Activated naive CD8-positive, alpha-beta T cell treated with anti-CD3 and anti-CD28 coated beads, Interleukin-2, amount 50 U/mL, for 24 hours (primary cell): ENCODE measurements at places on chromosomes 6 and 20.

- no peak for DNase-seq
Measured at GRCh38 chr6:24240943-24241342, 114.9 kb downstream of the NRSN1 start.

GRCh38 chr20:35040646-35041045 is 52.0 kb downstream of the TRPC4AP start:
- no peak for DNase-seq

DNA sequence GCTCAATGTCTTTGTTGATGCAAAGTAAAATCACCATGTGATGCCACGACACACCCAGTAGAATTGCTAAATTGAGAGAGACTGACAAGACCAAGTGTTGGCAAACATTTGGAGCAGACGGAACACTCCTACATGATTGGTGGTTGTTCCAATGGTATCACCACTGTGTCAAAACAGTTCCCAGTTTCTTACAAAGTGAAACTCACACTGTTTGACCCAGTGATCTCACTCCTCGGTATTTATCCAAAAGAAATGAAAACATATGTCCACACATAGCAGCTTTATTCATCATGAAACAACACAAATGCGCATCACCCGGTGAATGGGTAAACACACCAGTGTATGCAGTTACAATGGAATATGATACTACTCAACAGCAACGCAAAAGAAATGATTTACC is 74.0 kb upstream of the SULF2 start:
- no peak for DNase-seq

DNA sequence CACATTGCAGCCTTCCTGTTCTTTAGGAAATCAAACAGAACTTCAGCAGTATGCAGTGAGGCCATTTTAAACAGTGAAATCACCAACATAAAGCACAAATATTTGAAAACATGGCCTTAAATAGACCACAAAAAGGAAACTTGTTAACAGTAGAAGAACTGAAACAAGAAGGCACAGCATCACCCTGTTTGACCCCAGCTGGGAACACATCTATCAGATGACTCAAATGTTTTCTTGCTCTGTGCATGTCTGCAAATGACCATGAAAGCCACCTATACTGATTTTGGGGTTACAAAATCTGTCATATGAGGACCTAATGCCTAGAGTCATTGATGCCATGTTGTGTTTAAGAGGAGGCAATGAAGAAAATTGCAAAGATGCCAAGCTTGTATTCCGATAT is 123.8 kb upstream of the ADGRF1 start:
- no peak for DNase-seq

DNA sequence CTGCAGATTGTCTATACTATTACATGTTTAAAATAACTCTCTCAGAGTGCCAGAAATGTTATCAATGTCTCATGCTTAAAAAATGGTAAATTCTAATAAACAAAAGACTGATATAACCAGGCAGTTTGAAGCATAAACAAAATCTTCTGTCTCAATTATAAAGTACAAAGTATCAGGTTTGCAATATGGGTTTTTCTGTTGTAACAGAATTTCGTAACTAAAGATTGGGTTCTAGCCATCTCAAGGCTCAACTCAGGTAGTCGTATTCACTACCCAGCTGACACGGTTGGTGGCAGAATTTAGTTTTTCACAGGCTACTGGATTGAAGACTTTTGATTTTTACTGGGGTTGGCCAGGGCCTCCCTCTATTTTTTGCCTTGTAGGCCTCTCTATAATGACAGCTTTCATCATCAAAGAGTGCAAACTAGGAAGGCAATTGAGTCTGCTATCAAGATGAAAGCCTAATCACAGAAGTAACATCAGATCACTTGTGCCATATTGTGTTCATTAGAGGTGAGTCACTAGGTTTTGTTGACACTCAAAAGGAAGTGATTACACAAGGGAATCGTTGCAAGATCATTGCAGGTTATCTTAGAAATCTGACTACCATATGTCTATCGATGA is 3.6 kb downstream of the CYP39A1 start:
- DNase-seq = no peak

DNA sequence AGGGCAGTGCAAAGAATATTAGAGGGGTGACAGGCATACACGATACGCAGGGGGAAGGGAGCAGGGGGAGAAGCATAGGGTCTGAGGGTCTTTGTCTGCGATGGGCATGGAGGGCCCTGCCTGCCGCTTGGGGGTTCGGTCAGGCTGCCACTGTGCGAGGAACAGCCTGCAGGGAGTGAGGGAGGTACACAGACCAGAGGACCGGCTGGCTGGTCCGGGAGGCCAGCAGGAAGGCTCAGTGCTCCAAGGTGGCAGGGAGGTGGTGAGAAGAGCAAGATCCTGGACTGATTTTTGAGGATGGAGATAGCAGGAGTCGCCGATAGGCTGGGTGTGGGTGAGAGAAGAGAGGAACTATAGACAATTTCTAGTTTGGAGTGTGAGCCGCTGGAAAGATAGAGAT is 338.4 kb downstream of the ZFAND3 start:
- DNase-seq = no peak

DNA sequence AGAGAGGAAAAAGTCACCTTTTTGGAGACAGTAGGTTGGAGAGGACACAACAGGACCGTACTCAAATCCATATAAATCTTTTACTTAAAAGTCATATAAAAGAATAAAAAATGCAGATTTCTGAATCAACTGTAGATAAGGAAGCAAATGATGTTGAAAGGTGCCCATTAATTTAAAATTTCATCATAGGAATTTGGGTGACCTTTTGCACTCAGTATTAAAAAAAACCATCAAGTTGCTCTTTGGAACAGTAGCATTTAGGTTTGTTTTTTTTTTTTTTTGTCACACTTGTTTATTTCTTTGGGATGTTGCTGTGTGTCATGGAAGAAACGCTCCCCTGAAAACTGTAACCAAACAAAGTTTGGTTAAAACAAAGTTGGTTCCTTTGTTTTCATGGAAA is 20.9 kb upstream of the LRRN4 start:
- no peak for DNase-seq

GRCh38 chr6:35435074-35435837 is 16.9 kb upstream of the FANCE start:
- DNase-seq = no peak

DNA sequence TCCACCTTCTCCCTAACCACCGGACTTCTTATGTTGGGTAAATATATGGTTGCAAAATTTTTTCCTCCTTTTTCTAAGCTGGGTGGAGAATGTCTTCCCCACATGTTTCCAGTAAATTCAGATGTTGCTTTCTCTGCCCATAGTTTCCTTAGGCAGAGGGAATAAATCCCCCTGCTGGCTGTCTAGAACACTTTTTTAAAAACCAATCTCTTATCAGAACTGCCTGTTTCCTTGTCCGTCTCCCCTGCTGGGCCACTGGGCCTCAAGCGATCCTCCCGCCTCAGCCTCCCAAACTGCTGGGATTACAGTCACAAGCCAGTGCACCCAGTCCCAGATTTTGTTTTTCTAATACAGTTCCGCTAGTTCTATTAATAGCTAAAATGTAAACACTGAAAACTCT is 9.9 kb upstream of the WFDC2 start:
- DNase-seq = no peak

DNA sequence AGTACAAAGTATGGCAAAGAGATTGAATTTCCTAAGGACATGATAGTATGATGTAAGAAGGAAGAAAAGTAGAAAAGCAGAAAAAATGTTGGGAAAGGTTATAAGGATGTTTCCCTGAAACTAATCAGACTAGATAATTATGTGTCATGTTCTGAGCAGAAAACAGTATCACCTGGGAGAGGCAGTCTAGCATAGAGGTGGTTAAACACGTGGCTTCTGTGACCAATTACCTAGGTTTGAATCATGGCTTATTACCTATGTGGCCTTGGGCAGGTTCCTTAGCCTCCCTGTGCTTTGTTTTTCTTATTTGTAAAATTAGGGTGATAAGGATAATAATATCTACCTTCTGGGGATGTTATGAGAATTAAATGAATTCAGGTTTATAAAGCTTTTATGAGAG is 38.0 kb downstream of the SCGN start:
- no peak for DNase-seq

DNA sequence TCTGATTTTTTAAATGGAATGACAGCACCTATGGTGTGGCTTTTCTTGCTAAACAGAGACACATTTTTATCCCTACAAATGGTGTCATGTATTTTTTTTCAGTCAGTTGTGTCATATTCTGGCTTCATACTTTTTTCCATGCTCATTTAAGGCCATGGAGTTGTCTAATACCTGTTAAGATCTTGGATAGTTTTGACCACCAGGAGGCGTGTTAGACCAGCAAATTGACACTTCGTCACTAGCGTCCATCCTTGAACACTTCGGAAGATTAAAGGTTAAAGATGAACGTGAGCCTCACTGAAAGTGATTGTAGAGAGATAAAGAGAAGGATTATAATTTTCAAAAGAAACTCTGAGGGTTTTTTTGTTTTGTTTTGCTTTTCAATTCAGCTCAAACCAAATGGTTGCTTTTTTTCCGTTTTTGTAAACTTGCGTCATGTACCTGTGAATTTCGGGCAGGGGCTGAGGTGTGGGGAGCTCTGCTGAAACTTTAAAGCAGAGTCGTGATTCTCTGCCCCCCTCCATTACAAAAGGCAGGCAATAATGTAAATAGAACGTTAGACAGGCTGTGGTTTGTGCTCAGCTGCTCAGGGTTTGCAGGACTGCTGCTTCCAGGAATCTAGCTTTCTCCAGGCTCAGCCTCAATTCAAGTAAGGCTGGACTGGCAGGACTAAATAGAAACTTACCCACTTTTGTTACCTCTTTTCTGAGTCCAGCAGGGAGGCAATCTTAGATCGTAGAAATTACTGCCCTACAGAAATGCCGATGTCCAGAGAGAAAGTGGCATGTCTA is 245.1 kb downstream of the FOXA2 start:
- peak; percentile 39 for DNase-seq
